Activated T-helper 17 cell treated with anti-CD3 and anti-CD28 coated beads, Interleukin-2, amount 50 U/mL, for 72 hours (primary cell): ENCODE measurements at places on chromosomes 1 and 21.

DNA sequence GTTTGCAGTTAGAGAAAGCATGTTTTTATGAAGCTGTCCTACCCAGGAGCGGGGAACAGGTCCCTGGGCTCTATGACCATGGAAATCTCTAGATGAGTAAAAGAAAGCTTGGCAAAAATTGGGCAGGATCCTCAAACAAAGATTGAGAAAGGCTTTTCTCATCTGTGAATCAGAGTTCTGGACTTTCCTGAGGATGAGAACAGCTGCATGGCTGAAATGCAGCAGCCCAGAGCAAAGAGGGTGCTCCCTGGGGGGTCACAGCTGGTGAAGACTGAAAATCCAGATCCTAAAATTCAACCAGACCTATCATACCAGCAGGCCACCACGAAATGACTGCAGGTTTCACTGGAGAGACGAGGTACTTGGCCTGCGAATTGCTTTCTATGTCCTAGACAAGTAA lies 65.7 kb upstream of the APP start:
- no peak for ATAC-seq

DNA sequence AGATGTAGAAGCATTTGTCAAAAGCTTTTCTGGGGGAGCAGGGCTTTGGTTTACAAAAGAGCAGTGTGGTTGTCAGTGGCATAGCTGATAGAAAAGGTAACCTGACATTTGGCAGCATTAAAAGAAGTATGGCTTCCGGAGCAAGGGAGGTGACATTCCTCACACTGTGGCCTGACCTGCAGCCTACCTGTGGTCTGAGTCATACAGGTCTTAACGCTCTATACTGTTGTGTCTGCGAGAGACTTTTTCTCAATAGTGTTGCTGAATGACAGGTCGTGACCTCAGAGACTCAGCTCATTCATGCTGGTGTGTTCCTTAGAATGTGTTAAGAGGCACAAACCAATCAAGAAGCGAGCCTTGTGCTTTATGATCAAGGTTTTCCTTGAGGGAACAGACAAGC lies 19.3 kb downstream of the PHGDH start:
- no peak for ATAC-seq

DNA sequence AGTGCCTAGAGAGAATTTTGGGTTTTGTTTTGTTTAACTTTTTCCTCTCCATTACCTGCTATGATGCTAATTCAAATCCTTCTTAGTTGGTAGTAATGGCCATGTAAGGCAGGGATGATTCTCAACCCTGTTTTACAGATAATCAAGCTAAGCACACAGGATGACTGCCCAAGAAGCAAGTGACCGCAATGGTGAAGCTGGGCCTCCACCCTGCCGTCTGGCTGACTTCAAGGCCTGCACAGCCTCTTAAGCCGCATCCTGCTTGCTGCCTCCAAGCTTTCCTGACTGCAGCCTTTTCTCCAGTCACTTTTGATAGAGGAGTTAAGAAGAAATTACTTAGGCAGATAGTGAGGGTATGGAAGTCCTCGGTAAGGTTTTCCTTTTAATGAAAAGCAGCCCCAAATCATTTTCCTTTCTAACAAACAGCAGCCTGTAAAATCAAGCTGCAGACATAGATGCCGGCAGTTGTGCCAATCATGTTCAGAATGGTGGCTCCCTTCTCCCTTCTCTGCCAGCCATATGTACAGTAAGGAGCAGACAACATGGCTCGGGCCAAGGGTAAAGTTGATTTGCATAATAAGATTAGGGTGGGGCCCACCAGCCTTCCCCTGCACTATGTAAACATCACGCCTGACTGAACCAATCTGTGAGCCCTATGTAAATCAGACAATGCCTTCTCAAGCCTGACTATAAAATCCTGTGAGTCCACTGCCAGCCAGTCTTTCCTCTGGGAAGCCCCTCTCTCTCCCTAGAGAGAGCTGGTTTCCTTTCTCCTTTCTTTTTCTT lies 8.8 kb upstream of the CTBS start:
- ATAC-seq, result no peak

- no peak for ATAC-seq
These were observed 36.4 kb downstream of the SLC35F3 start for GRCh38 chr1:233940908-233941307.

DNA sequence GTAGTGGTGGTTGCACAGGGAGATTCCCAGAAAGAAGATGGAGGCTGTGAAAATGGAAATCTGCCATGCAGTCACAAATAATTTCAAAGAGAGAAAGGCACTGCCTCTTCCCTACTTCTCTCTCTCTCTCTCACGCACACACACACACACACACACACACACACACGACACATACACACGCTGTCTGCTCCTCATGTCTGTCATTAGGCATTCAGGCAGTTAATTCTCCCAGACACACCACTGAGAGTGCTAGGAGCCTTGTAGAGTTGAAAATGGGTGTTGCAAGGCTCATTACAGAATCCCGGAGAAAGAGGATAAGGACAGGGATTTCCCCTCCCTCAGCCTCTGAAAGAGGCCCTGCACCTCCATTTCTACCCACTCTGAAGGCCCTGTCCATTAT lies 47.8 kb upstream of the LRRN2 start:
- ATAC-seq, result no peak

DNA sequence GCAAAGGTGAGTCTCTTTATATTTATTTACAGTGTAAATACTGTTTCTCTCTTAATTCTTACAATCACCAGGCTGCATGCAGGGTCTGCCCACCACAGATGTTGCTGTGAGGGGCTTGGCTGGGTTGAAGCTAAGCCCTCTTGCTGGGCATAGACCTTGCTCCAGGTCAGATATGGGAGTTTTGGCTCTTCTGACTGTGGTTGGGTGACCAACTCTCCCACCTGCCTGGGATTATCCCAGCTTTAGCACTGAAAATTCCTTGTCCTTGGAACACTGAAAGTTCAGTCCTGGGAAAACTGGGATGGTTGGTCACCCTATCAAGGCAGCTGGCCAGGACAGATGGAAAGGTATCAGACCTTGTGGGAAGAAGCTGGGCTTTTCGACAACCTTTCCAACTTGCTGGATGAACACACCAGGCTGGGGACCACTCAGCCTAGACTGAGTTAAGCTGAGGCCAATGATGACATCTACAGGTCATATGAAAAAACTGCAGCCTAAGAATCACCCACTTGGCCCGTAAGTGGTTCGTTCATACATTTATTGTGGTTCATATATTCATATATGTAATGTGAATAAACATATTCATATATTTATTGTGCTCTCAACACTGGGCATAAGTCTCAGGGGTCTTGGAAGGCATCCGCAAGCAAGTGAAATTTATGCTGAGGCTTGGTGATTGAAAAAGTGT lies 26.6 kb upstream of the HPDL start:
- ATAC-seq, result no peak

GRCh38 chr1:20729155-20729931 lies 3.2 kb downstream of the SH2D5 start:
- ATAC-seq, result no peak

- no peak for ATAC-seq
These were observed 547 bp downstream of the FOXD2 start for GRCh38 chr1:47438165-47439016.

GRCh38 chr1:91732291-91733107 lies 153.5 kb downstream of the TGFBR3 start:
- ATAC-seq, result peak; percentile 77

DNA sequence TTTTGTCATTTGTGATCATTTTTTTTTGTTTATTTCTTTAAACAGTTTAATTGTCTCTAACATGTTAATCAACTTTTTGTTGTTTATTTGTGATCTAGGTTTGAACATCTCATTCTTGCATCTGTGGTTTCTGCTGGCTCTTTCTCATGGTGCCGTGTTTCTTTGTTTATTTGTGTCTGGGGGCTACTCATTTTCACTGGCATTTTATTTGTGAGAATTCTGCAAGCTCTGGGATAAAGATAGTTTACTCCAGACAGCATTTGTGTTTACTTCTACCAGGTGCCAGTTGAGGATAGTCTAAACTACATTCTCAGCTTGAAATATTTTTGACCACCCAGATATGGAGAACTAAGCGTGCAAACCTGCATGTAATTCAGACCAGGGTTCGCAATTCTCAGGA lies 508.6 kb downstream of the KIF26B start:
- no peak for ATAC-seq

- peak; percentile 62 for ATAC-seq
These were observed 3.6 kb downstream of the S100A6 start for GRCh38 chr1:153532181-153532580.

- ATAC-seq, result peak; percentile 41
These were observed 63.2 kb downstream of the IER5 start for GRCh38 chr1:181151378-181152326.

- no peak for ATAC-seq
These were observed 85.5 kb upstream of the ATP1A1 start for GRCh38 chr1:116287341-116288200.

- no peak for ATAC-seq
These were observed 14.1 kb downstream of the WDR47 start for GRCh38 chr1:109027841-109028240.

- no peak for ATAC-seq
These were observed 35.8 kb downstream of the ZC3H11B start for GRCh38 chr1:219576931-219577730.
